ENCODE measurements at places on chromosomes 7 and 10.

DNA sequence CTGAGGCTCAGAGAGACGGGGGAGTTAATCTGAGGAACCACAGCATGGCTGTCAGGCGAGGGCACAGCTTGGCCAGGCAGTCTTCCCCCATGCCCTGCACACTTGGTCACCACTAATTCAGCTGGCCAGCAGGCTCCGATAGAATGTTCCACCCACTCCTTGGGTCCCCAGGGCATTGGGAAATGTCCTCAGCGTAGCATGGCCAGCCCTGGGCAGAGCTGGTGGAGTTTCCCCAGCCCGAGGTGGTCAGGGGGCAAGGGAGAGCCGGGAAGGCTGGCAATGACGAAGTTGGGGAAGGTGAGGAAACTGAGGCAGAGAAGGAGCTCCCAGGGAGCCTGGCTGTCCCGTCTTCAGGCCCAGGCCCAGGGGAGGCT, 12.1 kb upstream of the GRIFIN start:
- peak; percentile 82 for DNase-seq

- no peak for DNase-seq
Measured at GRCh38 chr10:45058580-45058979, 57.9 kb downstream of the ZNF22 start.

DNA sequence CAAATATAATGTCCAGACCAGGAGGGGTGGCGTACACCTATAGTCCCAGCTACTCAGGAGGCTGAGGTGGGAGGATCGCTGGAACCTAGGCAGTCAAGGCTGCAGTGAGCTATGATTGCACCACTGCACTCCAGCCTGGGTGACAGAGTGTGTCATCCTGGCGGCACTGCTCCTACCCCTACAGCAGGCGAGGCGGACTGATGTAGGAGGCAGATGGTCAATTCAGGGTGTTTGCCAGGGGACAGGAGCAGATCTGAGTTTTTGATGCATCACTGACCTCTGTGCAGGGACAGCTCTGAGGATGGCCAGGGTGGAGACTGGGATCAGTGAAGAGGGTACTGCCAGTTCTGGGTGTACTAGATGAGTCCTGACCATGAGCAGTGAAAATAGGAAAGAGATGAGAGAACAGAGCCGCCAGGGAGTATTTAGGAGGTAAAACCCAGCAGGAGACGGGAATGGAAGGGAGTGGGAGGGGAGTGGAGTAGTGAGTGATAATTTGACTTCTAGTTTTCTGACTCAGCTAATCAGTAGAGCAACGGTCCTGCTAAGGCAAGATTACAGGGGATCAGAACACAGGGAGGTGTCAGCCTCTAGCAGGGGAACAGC, 75.3 kb downstream of the HIP1 start:
- DNase-seq: peak; percentile 10

- no peak for DNase-seq
Measured at GRCh38 chr7:85215098-85215497, 28.2 kb upstream of the SEMA3D start.

DNA sequence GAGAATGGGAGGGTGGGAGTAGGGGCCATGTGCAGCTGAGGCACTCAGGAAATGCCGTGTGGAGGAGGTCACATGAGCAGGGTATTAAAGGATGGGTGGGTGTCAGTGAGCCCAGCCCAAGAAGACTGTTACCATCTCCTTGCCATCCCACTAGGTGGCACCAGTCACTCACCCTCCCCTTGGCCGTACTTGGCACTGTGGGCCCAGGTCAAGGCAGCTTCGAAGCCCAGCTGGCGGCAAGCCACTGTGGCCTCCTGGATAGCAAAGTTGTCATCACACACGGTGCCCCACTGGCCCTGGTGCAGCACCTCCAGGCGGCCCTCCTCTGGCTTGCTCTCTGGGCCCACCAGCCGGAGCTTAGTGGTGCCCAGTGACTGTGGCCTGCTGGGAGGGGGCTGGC, 5.4 kb downstream of the LOXL4 start:
- DNase-seq: peak; percentile 81

- peak; percentile 45 for DNase-seq
Measured at GRCh38 chr10:127338399-127339110, 142.2 kb upstream of the INSYN2A start.

GRCh38 chr10:18133046-18133445, 7.2 kb upstream of the CACNB2 start:
- no peak for DNase-seq

DNA sequence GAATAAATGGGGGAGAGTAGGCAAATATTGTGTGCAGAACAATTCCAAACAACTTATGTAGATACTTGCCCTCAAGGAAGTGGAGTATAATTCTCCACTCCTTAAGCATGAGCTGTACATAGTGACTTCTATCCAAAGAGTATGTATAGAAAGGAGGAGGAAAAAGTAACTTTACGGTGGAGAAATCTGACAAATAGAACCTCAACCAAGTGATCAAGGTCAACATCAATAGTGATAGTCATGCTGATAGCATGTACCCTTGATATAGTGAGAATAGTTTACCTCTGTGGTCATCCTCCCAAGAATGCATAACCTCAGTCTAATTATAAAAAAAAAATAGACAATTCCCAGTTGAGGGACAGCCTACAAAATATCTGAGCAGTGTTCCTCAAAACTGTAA, 89.1 kb upstream of the NANOS1 start:
- DNase-seq: no peak

GRCh38 chr10:62249957-62250356, 18.7 kb downstream of the RTKN2 start:
- no peak for DNase-seq

GRCh38 chr7:137342828-137343261, 688 bp downstream of the PTN start:
- DNase-seq: peak; percentile 12

DNA sequence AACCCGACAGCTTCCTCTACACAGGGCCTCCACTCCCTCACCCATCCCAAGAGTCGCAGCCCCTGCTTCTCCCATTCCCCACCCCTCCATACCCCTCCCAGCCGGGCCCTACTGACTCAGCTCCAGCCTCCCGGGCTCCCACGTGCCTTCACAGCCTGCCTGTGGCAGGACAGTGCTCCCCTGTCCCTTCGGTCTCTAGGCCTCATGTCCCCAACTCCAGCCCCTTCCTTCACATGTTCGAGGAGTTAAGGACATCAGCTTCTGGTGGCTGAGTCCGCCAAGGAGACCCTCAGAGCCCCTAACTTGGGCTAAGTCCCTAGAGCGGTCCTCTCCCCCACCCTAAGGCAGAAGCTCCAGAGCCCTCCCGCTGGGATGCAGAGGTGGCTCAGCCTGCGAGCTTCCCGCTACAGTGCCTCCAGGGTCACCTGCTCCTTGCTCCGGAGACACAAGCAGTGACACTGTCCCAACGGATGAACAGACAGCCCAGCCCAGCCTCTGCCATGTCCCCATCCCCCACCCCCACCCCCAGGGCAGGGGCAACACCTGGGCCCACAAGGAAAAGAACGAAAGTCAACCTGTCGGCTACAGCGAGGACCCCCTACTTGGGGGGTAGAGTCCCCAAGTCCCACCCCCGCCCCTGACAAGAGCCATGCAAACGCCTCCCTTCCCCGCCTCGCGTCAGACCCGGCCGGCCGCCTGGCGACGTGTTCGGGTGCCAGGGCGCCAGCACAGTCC, 716 bp downstream of the SMARCD3 start:
- DNase-seq: peak; percentile 48

- DNase-seq: no peak
Measured at GRCh38 chr7:120400806-120401455, 128.0 kb downstream of the KCND2 start.

- no peak for DNase-seq
Measured at GRCh38 chr7:33691180-33691579, 214.2 kb upstream of the BMPER start.

- DNase-seq: no peak
Measured at GRCh38 chr7:93884541-93884940, 6.0 kb downstream of the TFPI2 start.

DNA sequence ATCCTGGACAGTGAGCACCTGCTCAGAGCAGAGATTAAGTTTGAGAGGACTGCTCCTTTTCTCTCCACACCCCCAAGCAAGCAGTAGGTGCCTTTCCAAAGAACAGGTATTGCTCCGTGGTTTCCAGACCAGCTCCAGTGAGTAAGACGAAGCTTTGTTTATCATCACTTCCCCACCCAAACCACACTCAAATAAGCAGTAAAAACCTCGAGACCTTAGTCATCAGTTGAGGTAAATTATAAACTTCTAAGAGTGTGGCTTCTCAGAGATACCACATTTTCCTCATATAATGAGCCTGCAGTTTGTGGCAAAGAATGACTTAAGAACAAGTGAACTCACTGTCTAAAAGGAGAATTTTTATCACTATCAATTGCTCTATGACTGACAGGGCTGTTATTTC, 50.0 kb upstream of the GRB10 start:
- DNase-seq: peak; percentile 48

GRCh38 chr10:70458329-70459060, 17.0 kb upstream of the NODAL start:
- peak; percentile 96 for DNase-seq

DNA sequence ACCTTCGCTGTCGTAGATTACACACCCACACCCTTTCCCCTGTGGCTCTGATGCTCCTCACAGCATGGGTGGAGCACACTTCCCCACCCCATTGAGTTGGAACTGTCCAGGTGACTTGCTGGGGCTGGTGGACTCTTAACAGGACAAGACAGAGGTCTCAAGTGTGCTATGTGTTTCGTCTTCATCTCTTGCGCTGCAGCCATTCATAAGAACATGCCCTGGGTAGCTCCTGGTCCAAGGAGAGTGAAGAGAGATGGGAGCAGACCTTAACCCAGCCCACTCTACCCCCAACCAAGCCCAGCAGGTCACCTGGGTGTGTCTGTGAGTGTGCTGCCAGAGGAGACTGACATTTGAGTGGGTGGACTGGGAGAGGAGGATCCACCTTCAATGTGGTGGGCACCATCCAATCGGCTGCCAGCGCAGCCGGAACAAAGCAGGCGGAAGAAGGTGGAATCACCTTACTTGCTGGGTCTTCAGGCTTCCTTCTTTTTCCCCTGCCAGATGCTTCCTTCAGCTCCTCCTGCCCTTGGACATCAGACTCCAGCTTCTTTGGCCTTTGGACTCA, 112.4 kb downstream of the HTR5A start:
- no peak for DNase-seq

DNA sequence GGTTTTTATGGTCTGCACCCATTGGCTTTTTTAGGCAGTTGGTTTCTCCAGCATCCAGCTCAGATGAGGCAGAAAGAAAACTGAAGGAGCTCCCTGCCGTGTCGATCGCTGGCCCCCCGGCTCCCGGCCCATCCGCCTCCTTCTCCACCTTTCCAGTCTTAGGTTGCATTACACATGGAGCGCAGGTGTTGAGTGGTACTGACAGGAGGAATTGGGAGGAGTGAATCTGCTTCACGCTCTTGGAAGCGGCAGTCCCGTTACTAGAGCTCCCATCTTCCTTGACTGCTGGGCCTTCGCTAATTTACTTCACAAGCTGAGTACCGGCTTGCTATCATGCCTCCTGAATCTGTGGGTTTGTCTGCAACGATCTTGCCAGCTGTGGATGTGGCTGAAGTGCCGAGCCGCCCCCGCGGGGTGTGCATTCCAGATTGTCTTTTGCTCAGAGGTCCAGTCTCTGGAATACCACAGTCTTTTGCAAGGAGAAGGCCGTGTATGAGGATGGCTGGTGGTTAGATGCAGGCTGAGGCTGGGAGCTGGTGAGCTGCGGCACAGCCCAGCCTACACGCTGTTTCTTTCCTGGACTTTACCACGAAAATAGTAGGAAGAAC, 17.1 kb downstream of the IQCE start:
- no peak for DNase-seq

GRCh38 chr7:112453505-112454171, 3.4 kb downstream of the IFRD1 start:
- DNase-seq: peak; percentile 85

- no peak for DNase-seq
Measured at GRCh38 chr10:34275626-34276130, 539.4 kb downstream of the PARD3 start.

DNA sequence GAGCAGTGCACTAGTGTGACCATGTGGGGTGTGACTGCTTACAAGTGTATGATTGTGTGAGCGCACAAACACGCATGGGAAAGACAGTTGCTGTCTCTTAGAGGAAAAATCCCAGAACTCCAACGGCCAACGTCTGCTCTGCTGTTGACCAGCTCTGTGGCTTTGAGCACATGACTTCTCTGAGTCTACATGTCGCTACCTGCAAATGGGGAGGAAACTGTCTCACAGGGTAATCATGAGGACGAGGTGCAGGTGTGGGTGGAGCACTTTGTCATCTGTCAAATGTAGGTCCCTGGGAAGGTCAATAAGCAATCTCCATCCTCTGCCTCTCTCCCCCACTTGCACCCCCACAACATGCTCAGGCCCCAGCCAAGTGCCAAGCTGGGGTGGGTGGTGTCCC, 31.2 kb upstream of the TLX1 start:
- DNase-seq: no peak

- no peak for DNase-seq
Measured at GRCh38 chr10:2476812-2477553, 590.4 kb upstream of the PFKP start.

DNA sequence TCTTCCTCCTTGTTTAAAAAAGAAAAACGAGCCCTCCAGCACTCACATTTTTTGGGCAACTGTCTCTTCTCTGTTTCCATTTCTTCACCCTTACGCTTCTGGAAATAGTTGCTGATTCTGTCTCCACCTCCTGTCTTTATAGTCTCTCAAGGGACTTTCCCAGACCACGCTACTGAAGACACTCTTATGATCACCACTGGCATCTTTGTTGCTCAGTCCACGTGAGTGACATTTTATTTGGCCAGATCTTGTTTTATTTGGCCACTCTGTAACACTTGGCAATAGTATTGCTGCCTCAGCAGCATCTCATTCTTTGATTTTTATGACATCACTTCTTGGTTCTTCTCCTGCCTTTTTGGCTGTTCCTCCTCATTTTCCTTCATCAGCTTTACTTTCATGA, 21.6 kb upstream of the NME8 start:
- no peak for DNase-seq
